GF-D8 (cell line): ENCODE measurements at places on chromosomes 3 and 15.
A peak's percentile ranks its signal among the peaks of the same experiment; 100 is the strongest.

GRCh38 chr3:50238549-50239026, 2.6 kb downstream of the GNAI2 start:
- peak; percentile 26 for DNase-seq

DNA sequence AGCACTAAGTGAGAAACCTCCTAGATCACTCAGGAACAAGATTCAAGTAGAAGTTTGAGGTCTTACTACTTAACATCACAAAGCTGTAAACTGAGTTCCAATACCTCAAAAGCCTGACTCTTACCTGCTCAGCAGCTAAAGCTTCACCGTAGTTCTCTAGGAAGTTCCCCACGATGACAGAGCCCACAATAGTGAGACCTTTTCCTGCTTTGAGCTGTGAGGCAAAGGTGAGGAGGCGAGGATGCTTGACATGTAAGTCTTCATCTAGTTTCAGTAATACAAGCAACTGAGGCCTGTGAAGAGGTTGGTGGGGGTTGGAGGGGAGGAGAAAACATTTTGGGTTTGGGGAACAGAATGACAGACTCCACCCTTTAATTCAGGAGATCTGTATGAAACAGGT, 15.7 kb downstream of the EMC4 start:
- DNase-seq = no peak

- DNase-seq = no peak
Observed at GRCh38 chr3:160458151-160458550, 8.6 kb upstream of the TRIM59 start.

GRCh38 chr3:69276884-69277283, 109.0 kb downstream of the FRMD4B start:
- no peak for DNase-seq

DNA sequence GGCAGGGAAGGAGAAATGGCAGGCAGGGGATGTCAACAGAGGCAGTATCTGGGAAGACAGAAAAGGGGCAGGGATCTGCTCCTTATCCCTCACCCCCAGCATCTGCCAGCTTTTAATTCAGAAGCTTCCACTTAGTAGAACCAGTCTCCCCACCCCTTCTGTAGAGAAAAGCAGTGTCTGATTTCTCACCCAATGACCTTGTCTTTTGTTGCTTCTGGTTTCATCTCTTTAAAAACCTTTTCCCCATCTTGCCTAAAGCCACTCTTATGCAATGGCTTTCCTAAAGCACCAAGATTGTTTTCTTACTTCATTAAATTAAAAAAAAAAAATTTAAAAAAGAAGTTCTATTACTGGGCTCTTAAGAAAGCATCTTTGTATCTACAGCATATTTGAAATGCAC, 27.8 kb downstream of the ARHGEF3 start:
- no peak for DNase-seq
